CD4-positive, alpha-beta T cell treated with Interferon alpha-2 for 1 hour (primary cell): ENCODE measurements at places on chromosomes 5 and 9.

- DNase-seq, result no peak
Measured at GRCh38 chr9:36332006-36332405, 68.1 kb downstream of the RNF38 start.

DNA sequence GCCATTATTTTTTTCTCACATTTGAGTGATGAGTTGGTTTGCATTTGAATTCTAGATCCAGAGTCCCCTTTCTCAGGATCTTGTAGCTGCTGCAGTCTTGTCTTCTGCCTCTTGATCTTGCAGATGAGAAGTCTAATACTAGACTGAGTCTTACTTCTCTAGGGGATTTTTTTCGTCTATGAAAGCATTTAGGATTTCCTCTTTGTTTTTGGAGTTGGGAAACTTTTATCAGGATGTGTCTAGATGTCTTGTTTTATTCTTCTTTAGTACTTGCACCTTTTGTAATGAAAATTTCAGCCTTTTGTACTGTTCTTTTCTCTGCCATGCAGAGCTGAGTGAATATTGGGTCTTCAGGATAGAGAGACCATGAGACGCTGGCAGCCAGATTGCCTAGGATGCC is 65.4 kb downstream of the ZNF618 start:
- no peak for DNase-seq

DNA sequence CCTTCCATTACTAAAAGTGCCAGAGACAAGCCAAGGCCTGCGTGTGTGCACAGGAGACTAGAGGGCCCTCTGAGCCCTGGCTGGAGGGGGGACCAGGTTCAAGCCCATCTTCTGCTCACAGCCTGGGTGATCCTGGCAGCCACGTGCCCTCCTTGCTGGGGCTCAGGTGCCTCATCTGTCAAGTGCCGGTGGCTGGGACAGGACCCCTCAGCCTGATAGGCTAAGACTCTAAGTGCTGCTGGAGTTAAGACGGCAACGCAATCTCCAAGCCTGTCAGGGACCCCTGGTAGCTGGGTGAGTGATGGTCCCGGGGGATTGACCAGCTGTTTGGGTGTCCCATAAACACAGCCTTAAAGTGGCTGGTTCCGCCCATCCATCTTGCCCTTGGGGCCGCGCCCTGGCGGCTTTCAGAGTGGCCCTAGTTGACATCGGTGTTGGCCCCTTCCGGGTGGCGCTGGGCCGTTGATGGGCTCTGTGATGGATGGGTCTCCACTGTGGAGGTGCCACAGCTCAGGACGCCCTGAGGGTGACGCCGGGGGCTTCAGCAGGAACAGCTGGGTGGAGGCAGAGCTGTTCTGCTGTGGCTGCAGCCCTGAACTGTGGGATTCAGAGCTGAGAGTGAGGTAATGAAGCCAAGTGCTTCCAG is 136.2 kb downstream of the BARX1 start:
- DNase-seq, result no peak

GRCh38 chr9:90124961-90125360 is 517.7 kb downstream of the DIRAS2 start:
- no peak for DNase-seq

DNA sequence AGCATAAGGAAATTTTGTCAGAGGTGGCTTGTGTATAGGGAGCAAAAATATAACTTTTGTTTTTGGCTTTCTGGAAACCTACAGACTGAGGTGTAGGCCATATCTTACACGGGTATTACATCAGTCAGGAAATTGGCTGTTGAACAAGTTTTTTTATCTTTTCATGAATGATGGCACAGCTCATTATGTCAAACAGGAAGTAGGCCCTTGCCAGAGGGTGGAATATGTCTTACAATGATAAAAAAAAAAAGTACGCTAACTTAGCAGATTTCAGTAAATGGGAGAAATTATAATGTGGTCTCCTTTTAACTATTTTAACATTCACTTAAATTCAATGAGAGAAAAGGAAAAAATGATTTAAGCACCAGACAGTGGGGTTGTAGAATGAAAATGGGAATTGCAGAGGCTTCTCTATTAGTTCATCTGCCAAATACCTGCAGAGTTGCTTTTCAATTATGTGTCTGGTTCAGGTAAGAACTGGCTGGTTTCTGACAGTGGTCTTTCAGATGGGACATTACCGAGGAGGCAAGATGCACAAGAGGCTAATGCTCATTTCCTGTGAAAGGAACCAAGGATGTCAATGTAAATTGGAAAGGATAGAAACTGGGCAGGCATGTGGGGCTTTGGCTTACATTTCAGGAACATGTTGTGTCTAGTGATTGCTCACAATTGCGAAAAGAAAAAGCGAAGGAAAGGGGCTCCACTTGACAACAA is 169.9 kb downstream of the NNT start:
- DNase-seq, result no peak

DNA sequence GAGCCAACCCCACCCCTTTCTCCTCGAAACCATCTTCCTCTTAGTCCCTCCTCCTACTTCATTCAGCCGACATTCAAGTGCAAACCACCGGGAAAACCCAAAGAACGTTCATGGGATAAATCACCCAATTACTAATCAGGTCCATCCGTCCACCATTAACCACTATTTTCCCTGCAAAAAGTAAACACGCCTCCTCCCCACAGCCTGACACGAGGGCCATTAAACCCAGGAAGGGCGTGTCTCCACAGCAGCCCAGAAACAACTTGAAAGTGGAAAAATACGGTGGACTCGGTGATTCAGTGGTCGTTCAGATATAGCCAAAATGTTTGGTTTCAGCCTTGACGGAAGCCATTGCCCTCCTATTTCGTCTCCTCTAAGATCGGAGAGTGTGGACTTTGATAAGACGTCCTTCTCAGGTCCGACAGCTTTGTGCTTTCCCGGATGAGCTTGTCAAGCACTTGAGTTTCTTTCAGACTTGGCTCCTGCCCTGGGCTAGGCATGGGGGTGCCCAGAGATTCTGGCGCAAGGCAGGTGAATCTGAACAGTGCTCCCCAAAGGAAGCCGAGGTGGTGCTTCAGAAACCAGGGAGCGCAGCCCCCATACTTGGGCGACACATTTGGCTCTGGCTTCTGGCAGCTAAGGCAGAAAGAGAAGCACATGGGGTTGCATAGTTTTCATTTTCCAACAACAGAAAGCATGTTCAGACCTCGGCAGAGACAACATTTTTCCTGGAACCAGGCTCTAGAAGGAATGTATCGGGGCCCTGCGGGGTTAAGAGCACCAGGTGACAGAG is 56.6 kb downstream of the SMIM23 start:
- DNase-seq, result no peak

- DNase-seq, result no peak
Measured at GRCh38 chr9:135587658-135588057, 26.1 kb downstream of the PAEP start.

DNA sequence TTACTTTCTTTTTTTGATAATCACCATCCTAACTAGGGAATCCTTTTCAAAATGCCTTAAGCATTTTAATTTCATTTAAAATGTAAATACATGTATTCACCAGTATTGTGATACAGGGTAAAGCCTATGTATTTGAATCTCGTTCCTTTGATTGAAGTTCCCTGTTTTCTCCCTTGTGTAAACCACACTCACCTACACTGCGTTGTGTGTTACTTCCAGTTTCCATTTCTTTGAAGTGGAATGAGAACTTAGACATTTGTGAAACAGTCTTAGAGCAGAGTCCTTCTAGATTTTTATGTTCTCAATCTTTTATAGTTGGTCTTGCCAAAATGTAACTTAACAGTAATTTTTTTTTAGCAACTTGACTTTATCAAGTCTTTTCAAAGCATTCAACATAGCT is 101.4 kb downstream of the ZNF462 start:
- peak; percentile 26 for DNase-seq

DNA sequence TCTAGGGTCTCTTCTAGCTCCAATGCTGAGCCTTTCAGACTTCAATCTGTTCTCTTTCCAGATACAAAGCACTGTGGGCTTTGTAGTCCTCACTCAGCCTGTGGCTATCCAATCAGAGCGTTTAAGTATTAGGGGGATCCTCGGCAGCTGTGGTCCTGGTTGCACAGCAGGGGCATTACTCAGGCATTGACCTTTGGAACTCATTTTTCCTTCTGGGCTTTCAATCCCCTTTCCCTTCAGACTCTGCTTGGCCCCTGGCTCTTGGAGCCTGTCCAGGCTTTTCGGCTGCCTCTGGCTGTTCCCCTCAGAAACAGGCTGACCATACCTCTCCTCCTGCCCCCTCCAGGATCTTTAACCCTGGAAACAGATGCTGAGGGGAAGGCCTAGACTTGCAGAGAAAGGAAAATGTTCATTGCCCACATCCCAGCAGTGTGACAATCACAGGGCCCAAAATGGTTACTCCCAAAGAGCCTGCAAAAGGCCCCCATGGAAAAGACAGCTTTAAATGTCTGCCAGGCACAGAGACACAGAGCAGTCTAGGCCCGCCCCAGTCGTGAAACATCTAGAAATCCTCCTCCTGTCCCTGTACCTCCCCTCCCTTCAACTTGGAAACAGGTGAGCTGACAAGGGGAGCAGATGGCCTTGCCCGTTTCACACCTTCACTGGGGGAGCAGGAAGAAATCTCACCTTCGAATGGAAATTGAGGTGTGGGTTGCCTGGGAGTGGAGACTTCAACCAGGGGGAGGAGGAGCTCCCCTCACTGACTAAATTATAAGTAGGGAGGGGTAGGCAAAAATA is 13.7 kb downstream of the C1QTNF2 start:
- DNase-seq, result no peak

DNA sequence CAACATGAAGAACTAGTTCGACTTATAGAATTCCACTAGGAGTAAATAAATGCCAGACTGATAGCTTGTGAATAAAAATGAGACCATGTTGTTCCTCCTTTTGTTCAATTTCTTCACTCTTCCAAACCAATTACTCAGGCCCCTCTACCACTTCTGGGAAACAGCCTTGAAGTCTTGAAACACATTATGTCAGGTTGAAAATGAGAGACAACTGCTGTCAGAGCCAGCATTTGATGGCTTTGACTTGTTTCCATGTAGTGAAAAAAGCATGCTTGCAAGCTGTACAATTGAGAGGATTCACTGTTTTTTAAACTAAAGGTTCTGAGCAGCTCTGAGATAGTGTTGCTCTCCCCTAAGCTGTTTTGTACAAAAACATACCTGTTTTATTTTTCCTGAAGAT is 337.1 kb upstream of the SGCD start:
- DNase-seq, result no peak

DNA sequence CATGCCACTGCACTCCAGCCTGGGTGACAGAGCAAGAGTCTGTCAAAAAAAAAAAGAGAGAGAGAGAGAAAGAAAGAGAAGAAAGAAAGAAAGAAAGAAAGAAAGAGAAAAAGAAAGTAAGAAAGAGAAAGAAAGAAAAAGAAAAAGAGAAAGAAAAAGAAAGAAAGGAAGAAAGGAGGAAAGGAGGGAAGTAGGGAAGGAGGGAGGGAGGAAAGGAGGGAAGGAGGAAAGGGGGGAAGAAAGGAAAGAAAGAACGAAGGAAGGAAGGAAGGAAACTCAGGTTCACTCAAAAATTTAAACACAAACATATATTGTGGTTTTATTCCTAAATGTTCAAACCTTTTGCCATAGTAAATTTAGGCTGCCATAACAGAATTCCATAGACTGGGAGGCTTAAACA is 453.0 kb downstream of the SLCO4C1 start:
- no peak for DNase-seq

DNA sequence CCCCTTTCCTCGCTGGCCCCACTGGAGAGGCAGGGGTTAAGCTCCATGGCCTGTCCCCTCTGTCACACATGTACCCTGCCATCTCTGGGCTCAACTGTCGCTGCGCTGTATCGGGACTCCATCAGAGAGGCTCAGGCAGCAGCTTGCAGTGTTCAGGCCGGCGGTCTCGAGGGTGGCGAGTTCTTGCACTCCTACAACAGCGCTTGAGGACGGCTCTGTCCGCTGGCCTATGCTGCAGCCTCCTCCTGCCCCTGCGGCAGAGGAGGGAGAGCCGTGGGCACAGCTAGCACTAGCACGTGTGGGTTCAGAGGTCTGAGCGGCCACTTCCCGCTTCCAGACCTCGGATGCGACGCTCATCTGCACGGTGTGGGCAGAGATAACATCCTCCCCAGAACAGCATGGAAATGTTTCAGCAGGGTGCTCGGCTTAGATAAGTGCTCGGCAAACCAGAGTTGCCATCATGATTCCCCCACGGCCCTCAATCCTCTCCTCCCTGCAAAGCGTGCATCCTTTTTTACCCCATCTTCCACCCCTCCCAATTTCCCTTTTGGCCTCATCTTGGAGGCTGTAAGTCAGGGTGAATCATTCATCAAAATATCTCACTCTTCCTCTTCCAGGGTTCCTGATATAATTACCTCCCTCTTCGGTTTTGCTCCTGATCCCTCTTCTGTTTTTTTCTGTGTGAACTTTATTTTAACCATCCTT is 41.9 kb upstream of the FUBP3 start:
- no peak for DNase-seq

GRCh38 chr9:38482918-38483592 is 58.8 kb upstream of the IGFBPL1 start:
- DNase-seq, result no peak

- no peak for DNase-seq
Measured at GRCh38 chr5:172370237-172370640, 84.1 kb downstream of the SH3PXD2B start.

GRCh38 chr5:57979671-57980070 is 480.2 kb downstream of the PLK2 start:
- DNase-seq, result no peak

DNA sequence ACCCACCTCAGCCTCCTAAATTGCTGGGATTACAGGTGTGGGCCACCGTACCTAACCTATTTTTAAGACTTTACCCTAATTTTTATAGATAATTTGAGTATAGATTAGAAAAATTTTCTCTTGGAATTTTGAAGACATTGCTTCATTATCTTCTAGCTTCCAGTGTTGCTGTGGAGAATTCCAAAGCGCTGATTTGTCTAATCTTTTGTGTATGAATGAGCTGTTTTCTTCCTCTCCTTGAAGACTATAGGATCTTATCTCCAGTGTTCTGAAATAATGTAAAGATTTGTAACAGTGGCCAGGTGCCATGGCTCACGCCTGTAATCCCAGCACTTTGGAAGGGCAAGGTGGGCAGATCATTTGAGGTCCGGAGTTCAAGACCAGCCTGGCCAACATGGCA is 5.7 kb upstream of the SNX24 start:
- DNase-seq, result no peak

GRCh38 chr9:135883410-135884089 is 23.8 kb downstream of the CAMSAP1 start:
- peak; percentile 19 for DNase-seq

GRCh38 chr9:86807367-86807976 is 139.8 kb downstream of the GAS1 start:
- no peak for DNase-seq

DNA sequence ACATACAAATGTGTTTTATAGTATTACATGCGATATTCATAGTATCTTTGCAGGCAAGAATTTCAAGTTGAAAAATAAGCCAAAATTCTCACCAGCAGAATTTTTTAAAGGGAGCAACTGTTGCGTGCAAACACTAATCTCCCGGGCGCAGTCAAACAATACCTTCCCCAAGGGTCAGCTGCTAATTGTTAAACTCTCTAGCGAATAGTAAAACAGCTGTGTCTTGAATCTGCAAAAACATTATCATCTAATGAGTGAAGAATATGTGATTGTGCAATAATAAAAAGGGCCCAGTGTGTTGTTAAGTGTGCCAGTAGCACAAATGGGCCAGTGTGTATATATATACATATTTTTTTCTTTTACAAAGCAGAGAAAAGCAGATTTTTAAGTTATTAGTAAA is 131.4 kb downstream of the CCDC192 start:
- no peak for DNase-seq

- DNase-seq, result no peak
Measured at GRCh38 chr5:142925795-142926194, 155.6 kb downstream of the ARHGAP26 start.

- DNase-seq, result no peak
Measured at GRCh38 chr9:116090030-116090770, 63.4 kb upstream of the PAPPA start.
